ENCODE measurements at places on chromosomes 4 and X. TPM values are rescaled to one million over a fixed set of nuclear protein-coding genes. Genes with fewer than 3 reads are reported as not detected.
A peak's percentile ranks its signal among the peaks of the same experiment; 100 is the strongest.

Gene ARHGAP36
- not detected for total RNA-seq

- DNase-seq: no peak
Observed at GRCh38 chr4:22356987-22357596, 158.8 kb downstream of the ADGRA3 start.

- DNase-seq: no peak
Observed at GRCh38 chr4:99615170-99615820, 40.7 kb downstream of the MTTP start.

- DNase-seq: no peak
Observed at GRCh38 chrX:39591099-39591498, 506.7 kb downstream of the BCOR start.

DNA sequence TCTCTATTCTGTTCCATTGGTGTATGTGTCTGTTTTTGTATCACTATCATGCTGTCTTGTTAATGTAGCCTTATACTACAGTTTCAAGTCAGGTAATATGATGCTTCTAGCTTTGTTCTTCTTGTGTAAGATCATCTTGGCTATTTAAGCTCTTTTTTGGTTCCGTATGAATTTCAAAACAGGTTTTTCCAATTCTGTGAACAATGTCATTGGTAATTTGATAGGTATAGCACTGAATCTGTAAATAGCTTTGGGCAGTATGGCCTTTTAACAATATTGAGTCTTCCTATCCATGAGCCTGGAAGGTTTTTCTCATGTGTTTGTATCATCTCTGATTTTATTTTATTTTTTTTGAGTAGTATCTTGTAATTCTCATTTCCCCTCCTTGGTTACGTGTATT, 94.3 kb downstream of the ANAPC10 start:
- DNase-seq: no peak

Gene MXRA5
- total RNA-seq: not detected

GRCh38 chrX:15838017-15838416, 16.6 kb downstream of the AP1S2 start:
- no peak for DNase-seq

Gene TKTL2
- 0.27 TPM for total RNA-seq

GRCh38 chrX:116841290-116841689, 378.5 kb upstream of the CT83 start:
- no peak for DNase-seq

- no peak for DNase-seq
Observed at GRCh38 chrX:150410513-150410912, 47.4 kb downstream of the MAMLD1 start.

DNA sequence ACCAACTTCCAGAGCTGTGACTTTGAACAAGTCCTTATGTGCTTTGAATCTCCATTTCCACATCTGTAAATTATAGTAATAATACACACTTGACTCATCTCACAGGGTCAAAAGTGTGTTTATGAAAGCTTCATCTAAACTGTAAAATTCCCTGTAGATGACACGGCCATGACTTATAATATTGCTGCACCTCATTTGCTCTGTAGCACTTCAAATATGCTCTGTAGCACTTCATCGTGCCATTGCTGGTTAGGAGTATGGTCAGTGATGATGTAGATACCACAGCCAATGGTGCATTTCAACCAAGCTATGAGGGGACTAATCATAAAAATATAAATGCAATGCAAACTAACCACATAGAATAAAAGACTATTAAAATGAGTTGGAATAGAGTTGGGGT, 318.6 kb downstream of the ANK2 start:
- DNase-seq: no peak

Gene RBM46
- not detected for total RNA-seq

Gene PLK4
- total RNA-seq: 2.8 TPM

Gene DCAF8L2
- not detected for total RNA-seq

GRCh38 chr4:165726831-165727230, 146.2 kb upstream of the TLL1 start:
- no peak for DNase-seq

DNA sequence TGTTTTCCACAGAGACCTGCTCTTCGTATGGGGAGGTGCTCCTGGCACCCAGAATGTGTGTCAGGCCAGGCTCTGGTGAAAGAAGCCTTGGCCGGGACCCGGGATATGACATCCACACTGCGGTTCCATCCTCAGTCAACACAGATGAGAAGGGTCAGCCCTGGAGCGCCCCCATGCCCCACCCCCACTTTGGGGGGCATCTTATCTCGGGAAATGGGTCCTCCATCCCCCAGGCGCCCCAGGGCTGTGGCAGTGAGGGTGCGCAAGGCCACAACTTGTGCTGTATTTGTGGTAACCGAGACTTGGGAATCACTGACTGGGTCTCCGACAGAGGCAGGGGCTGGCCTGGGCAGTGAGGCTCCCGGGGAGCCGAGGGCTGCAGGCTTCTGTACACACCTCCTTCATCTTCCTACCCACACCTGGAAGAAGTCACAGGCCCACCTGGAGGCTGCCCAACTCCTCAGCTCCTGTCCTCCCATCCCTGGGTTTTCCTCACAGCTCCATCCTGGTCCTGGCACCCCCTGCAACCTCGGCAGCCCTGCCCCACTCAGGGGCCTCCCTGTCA, 8.0 kb downstream of the CFAP99 start:
- no peak for DNase-seq

DNA sequence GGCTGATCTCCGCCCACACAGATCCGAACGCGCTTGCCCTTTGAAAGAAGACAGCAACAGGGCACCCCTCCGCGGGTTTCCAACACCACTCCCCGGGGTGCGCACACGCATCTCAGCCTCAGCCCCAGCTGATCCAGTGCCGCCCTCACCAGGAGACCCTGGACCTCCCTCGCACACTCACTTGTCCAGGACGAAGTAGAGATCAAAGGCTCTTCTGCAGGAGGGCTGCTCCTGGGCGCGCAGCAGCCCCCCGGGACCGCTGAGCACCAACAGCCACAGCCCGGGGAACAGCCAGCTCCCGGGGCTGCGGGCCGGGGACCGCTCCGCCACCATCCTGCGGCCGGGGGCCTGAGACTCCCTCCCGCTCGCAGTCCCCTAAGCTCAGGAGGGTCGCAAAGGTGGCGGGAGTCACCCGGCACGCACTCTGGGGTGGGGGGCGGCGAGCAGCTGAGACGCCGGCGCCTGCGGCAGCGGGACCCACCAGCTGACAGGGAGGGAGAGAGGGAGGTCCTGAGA, 743 bp downstream of the ANTXR2 start:
- no peak for DNase-seq

Gene RS1
- total RNA-seq: not detected

Gene CCNG2
- total RNA-seq: 75.0 TPM

- DNase-seq: no peak
Observed at GRCh38 chr4:17771284-17771908, 10.0 kb downstream of the FAM184B start.

GRCh38 chr4:119632216-119632615, 3.6 kb upstream of the PDE5A start:
- no peak for DNase-seq

Gene UGT8
- 24.0 TPM for total RNA-seq

Gene PCDH10
- total RNA-seq: not detected

Gene MID2
- total RNA-seq: 5.8 TPM

- peak; percentile 21 for DNase-seq
Observed at GRCh38 chrX:53082773-53083616, 828 bp downstream of the TSPYL2 start.

DNA sequence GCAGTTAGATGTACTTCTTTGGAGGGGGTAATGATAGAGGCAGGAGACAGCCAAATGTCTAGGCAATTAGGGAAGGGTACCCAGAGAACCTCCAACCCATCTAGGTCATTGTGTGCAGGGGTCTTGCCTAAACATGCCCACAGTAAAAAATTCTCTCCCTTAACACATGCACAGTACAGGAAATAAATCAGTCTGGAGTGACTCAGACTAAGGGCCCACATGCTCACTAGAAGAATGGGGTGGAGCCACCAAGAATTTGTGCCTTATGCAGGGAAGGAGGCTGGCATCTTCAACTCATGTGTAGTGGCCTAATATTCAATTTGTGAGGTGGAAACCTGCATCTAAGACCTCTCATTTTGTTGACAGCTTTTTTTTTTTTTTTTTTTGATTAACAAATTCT, 945.3 kb upstream of the GRIA3 start:
- no peak for DNase-seq

DNA sequence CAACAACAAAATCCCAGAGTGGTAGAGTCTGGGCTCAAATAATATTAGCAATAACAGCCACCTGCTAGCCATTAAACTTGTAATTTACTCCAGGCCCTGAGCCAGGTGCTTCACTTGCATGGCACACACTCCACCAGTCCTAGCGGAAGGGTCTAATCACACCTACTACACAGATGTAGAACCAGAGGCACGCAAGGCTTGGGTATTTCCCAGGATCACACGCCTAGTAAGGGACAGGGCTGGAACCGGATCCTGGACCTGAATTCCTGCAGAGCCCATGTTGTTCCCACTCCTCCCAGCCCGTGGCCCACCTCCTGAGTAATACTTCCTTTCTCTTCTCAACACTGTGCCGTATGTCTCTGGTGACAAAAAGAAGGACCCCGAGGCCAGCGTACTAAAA, 5.7 kb downstream of the MAGEA1 start:
- DNase-seq: no peak

Gene RAI2
- not detected for total RNA-seq

Gene FGB
- total RNA-seq: not detected

Gene HMGN5
- 0.37 TPM for total RNA-seq

Gene COL4A6
- total RNA-seq: not detected

- no peak for DNase-seq
Observed at GRCh38 chrX:350534-351323, 32.1 kb upstream of the GTPBP6 start.

Gene SCFD2
- 20.9 TPM for total RNA-seq

- DNase-seq: no peak
Observed at GRCh38 chr4:124753941-124754581, 41.5 kb upstream of the ANKRD50 start.

Gene C4orf36
- not detected for total RNA-seq

Gene F8A1
- 39.1 TPM for total RNA-seq

Gene FOXO4
- 41.4 TPM for total RNA-seq

Gene IGSF1
- total RNA-seq: not detected

- DNase-seq: no peak
Observed at GRCh38 chrX:17710871-17711301, 26.4 kb upstream of the SCML1 start.

- DNase-seq: no peak
Observed at GRCh38 chr4:98482503-98482846, 175.9 kb downstream of the TSPAN5 start.

GRCh38 chrX:56397636-56398035, 165.5 kb downstream of the KLF8 start:
- DNase-seq: no peak

DNA sequence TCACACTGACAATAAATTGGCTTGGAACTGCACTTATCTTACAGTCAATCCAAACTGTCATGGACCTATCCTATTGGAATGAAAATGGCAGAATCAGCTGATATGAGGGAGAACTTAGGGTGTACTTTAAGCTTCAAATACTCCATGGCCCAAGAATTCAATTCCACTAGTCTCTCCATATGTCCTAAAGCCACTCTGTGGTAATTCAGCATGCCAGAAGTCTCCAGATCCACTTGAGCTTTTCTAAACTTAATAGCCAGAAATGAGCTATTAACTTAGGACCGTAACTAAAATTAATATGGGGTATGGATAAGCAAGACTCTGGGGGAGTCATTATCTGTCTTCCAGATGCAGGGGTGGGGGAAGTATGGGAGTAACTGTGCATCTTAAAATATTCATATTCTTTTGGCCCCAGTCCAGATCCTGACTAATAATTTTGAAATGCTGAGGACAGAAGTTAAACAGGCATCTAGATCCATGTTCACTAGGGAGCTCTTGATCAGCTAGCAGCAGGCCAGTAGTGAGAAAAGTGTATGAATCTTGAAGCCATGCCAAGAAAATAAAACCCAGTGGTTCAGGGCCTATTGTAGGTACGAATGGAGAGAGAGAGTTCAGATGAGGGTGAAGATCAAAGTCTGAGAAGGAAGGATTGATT, 167.6 kb downstream of the DKK2 start:
- no peak for DNase-seq

DNA sequence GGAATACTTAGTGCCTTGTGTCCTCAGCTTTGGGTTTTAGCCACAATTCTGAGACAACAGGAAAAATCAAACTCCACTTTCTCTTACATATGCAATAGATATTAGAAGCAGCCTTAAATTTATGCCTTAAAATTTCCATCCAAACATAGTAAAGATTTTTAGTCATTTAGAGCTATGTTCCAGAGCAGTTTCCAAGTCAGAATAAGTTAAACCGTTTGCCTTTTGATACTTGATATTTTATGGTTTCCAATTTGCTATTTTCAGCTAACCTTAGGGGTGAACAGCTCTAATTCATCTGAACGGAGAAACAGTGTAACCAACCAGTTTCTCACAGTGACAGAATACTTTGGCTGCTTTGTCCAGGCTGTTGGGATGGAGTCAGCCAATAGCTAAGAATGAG, 125.8 kb upstream of the RXFP1 start:
- DNase-seq: no peak

Gene NIPAL1
- total RNA-seq: 1.1 TPM

GRCh38 chr4:57064811-57065711, 45.1 kb downstream of the IGFBP7 start:
- DNase-seq: no peak

Gene TLR10
- 51.5 TPM for total RNA-seq

- no peak for DNase-seq
Observed at GRCh38 chr4:38192516-38192915, 232.3 kb downstream of the PTTG2 start.

DNA sequence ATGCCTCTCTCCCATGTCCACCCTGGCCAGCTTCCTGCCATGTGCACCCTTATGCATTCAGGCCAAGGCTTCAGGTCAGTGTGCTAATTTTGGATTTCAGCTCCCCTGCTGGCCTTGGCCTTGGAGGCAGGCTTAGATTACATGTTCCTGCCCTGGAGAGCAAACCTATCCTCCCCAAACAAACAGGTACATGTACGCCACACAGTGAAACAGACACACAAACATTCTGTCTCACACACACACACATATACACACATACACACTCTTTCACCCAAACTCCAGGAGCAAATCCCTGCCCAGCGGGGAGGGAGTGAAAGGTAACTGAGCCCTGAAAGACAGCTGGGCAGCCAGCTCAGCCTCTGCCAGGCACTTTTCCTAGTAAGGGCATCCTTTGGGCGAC, 62.7 kb upstream of the ARHGAP36 start:
- DNase-seq: no peak

GRCh38 chrX:22541926-22542325, 269.2 kb downstream of the CBLL2 start:
- no peak for DNase-seq

Gene ZC4H2
- total RNA-seq: 10.9 TPM

Gene LRRC66
- 0.78 TPM for total RNA-seq

DNA sequence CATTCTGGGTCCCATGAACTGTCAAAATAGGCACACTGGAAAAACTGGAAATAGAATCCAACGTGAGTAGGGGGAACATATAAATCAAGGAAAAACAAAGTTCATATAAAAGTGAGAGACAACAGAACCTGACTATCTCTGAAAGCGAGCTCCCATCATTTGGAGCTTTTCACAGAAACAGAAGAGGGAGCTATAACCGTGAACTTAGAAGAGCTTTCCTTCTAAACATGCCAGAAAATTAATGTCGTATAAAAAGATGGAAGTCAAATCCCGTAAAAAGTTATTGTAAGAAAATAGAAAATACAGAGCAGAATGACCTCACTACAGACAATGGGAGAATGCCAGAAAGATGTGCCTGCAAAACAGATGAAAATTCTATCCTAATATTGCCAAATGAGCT, 23.9 kb upstream of the HSD17B10 start:
- DNase-seq: no peak

GRCh38 chr4:87843936-87844335, 11.2 kb downstream of the MEPE start:
- DNase-seq: no peak

GRCh38 chrX:7462110-7462509, 314.2 kb upstream of the PUDP start:
- DNase-seq: no peak

- DNase-seq: no peak
Observed at GRCh38 chrX:39766085-39766726, 331.6 kb downstream of the BCOR start.

Gene PABPC1L2A
- total RNA-seq: not detected
